ENCODE measurements at places on chromosomes 7 and 10.
A peak's percentile ranks its signal among the peaks of the same experiment; 100 is the strongest.

DNA sequence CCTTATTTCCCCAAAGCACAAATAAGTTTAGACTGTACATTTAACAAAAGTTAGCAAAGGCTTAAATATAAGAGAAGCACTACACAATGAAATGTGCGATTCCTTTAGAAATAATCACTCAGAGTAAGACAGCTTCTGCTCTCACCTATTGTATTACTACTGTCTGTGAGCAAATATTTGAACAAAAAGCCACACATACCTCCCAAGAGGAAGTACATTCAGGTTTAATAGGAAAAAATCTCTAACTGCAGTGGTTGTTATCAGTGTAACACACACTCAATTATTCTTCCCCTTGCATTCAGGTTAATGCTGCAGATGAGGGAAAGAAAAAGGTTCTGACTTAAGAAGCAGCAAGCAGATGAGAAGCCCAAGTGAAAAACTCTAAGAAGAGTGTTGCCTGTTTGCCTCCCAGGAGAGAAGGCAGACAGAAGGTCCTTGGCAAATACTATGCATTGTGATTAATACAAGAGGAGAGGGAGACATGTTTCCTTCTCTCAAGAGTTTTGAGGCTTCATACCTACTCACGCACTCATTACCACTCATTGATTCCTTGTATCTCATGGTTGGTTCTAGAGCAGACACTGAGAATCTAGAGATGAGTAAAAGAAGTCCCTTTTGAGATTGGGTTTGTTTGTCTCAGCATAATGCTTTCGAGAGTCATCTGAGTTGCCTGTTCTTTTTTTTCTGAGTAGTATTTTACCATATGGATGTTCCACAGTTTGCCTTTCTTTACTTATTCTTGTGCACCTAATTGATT is 13.6 kb downstream of the GIMAP4 start:
- DNase-seq = no peak

- DNase-seq = peak; percentile 66
These were observed 115.1 kb downstream of the CCNY start for GRCh38 chr10:35451151-35452016.

- no peak for DNase-seq
These were observed 128.7 kb upstream of the KIAA1217 start for GRCh38 chr10:24080207-24080606.

GRCh38 chr10:125799451-125800182 is 23.4 kb downstream of the UROS start:
- no peak for DNase-seq

DNA sequence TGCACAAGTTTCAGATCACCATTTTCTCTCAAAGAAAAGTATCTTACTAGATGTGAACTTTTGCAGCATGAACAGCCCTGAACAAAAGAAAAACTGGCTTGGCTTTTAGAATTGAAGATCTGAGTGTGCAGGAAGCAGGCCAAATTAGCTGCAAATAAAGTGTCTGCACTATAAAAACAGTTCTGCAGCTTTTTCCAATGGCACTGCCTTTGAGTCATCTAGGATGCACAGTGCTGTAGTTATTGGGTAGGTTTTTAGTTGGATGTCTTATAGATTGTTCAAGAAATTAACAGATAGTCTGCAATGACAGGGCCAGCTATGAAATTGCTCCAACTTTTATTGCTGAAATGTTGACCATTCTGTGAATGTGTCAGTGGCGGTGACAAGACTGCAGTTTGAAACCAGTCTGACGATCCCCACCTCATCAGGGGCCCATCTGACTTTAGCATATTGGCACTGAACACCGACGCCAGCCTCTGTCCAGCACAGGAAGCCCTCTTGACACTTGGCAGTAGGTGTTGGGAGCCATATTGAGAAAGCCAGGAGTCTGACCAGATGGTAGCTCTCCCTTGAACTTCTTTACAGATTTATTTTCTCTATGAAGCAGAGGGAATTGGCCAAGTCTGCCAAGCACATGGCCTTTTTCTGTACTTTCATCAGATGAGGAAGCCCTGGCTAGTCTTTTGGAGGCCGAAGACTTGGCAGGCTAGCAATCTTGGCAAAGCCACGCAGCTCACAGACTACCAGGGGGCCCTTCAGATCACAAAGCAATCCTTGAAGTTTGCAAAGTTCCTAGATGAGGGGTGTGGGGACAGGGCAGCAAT is 490.6 kb downstream of the NEBL start:
- DNase-seq = no peak

DNA sequence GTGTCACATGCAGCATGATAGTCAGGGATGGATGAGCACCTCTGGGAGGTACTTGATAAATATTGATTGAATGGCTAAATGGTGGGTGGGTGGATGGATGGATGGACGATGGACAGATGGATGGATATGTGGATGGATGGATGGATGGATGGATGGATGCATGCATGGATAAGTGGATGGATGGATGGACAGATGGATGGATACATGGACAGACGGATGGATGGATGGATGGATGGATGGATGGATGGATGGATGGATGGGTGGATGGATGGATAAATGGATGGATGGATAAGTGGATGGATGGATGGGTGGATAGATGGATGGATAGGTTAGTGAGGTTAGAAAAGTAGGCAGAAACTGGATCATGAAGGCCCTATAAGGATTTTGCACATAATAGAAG is 37.4 kb downstream of the PTPRE start:
- no peak for DNase-seq
